Neural crest cell (in vitro differentiated cells): ENCODE measurements at places on chromosomes 2 and 18. TPM values are rescaled to one million over a fixed set of nuclear protein-coding genes. Genes with fewer than 3 reads are reported as not detected.

- H3K36me3 ChIP-seq = no peaks in the 10 kb centered on the region
- H3K4me3 ChIP-seq = no peak overlapping the region
- no peak for DNase-seq
- no peaks in the 10 kb centered on the region for H3K4me1 ChIP-seq
- peaks cover 3% of the 10 kb centered on the region for H3K27me3 ChIP-seq
Measured at GRCh38 chr2:18662689-18663088, 73.3 kb upstream of the NT5C1B start.

DNA sequence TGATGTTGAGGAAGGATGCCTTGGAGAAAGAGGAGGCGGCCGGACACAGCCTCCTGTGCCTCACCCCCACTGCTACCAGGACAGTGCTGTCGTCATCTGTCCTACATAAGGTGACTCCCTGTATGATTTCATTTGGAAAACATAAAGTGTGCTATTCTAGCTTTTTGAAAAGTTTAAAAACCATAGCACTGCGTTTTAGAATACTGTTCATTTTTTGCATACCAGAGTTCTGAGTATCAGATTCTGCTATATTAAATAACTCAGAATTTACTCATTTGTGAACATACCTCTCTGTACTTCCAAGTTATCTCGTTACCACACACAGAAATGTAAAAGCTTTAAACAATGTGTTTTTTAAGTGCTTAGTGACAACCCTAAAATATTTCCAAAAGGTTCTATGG lies 302.9 kb downstream of the LRRTM1 start:
- peaks cover 8% of the 10 kb centered on the region for H3K27me3 ChIP-seq

DNA sequence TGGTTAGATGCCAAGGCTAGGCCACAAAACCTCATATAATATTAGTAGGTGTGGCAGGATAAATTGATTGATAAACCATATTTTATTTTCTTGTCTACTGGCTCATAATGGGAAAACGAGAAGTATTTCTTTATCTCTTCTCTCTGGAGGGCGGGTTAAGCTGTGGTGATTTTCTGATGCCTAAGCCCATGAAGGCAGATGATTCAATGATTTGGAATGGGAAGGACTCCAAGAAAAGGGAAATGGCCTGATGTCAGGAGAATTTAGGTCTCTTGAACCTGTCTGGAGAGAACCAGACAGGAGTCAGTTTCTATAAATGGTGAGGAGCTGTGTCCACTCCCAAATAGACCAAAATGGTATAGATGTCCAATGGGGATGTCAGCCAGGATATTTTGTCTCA lies 18.7 kb upstream of the MAP4K3 start:
- no peaks in the 10 kb centered on the region for H3K4me1 ChIP-seq
- DNase-seq = no peak
- no peaks in the 10 kb centered on the region for H3K27me3 ChIP-seq
- peaks cover 12% of the 10 kb centered on the region for H3K36me3 ChIP-seq
- no peak overlapping the region for H3K27ac ChIP-seq
- no peak overlapping the region for H3K4me3 ChIP-seq

DNA sequence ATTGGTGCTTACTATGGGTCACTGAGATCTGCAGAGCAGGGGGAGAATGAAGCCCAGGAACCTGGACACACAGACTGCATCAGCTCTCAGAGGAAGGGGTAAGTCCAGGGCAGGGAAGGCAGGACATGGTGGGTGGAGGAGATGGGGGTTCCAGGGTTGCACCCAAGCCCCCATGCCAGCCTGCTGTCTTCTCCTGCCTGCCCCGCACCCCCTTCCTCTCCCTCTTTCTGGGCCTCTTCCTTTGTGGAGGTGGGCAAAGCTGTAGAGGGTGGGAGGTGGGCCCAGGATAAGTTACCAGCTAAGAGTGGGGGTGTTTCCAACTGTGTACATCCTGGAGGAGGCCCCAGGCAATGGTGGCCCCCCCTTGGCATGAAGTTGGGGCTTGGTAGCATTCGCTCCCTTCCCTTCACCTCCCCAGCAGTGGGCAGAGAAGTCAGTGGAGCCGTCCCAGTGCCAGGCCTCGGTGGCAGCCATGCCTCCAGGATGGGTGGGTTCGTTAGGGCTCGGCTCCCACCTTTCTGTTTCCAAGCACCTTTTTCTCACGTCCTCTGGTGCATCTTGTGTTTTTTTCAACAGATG lies 132.2 kb downstream of the CLIP4 start:
- H3K4me3 ChIP-seq = no peak overlapping the region
- H3K4me1 ChIP-seq = no peaks in the 10 kb centered on the region
- H3K27me3 ChIP-seq = no peaks in the 10 kb centered on the region
- DNase-seq = no peak

- no peak within 1 kb of the TSS for H3K27ac ChIP-seq
- DNase-seq = peak; percentile 63
- peaks cover 35% of the 10 kb centered on the region for H3K27me3 ChIP-seq
- no peaks in the 10 kb centered on the region for H3K4me1 ChIP-seq
Measured at GRCh38 chr2:114442510-114442909, at the start of gene DPP10. Gene DPP10 (plus strand): TSS chr2:114442641.

- no peaks in the 10 kb centered on the region for H3K36me3 ChIP-seq
- H3K4me3 ChIP-seq = no peak overlapping the region
- DNase-seq = no peak
- no peaks in the 10 kb centered on the region for H3K4me1 ChIP-seq
- no peak overlapping the region for H3K27ac ChIP-seq
Measured at GRCh38 chr18:3914833-3915610, 465.1 kb downstream of the TGIF1 start.

GRCh38 chr2:69138793-69139459 lies 125.9 kb downstream of the ANTXR1 start:
- no peak overlapping the region for H3K27ac ChIP-seq
- no peak overlapping the region for H3K4me3 ChIP-seq
- no peaks in the 10 kb centered on the region for H3K27me3 ChIP-seq
- H3K4me1 ChIP-seq = no peaks in the 10 kb centered on the region
- H3K36me3 ChIP-seq = no peaks in the 10 kb centered on the region

DNA sequence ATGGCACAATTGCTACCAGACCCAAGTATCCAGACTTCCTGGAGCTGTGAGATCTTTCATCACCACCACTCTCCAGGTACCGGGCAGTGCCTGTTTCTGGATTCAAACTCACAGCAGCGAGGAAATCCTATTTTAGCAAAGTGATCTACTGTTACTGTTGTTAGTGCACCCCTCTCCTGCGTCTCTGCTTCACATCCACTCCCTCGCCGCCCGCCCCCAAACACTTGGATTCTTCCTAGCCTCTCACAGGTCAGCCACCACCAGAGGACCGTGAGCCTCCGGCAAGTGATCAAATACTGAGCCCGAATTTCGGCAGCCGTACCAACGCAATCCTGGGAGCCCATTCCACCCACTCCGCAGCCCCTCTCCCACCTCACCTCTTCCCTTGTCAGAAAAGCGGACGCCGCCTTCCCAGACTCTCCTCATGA lies 519 bp downstream of the METTL4 start:
- peaks cover 31% of the 10 kb centered on the region for H3K4me1 ChIP-seq
- no peaks in the 10 kb centered on the region for H3K27me3 ChIP-seq
- H3K36me3 ChIP-seq = peaks cover 3% of the 10 kb centered on the region
- peak overlapping the region; percentile 99 for H3K27ac ChIP-seq
- peak overlapping the region; percentile 96 for H3K4me3 ChIP-seq

GRCh38 chr2:217834744-217835513 lies 167.9 kb downstream of the TNS1 start:
- H3K4me1 ChIP-seq = peaks cover 38% of the 10 kb centered on the region
- no peaks in the 10 kb centered on the region for H3K36me3 ChIP-seq
- H3K27ac ChIP-seq = peak overlapping the region; percentile 71

Gene UGT1A5
- not detected in 2 replicates for total RNA-seq

Gene SNX17
- 104 and 109 TPM in 2 replicates for total RNA-seq

Gene GPR75
- 4.5 and 4.7 TPM in 2 replicates for total RNA-seq

Gene NTSR2
- not detected in 2 replicates for total RNA-seq
